Osteocyte (in vitro differentiated cells): ENCODE measurements at places on chromosomes 7 and 10.
A peak's percentile ranks its signal among the peaks of the same experiment; 100 is the strongest.

DNA sequence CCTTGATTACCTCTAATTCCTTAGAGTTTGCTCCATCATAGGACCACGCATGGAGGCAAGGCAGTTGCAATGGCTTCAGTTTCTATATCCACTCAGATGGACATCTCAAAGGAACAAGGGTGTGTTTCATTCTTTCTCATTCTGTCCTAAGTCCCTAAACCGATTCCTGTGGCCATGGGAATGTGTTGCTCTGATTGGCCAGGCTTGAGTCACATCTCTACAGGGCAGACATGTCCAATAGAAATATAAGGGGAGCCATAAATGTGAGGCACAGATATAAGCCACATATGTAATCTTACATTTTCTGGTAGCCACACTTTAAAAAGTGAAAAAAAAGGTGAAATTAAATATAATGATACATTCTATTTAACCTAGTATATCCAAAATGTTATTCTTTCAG, 16.9 kb upstream of the DLD start:
- no peak for DNase-seq

DNA sequence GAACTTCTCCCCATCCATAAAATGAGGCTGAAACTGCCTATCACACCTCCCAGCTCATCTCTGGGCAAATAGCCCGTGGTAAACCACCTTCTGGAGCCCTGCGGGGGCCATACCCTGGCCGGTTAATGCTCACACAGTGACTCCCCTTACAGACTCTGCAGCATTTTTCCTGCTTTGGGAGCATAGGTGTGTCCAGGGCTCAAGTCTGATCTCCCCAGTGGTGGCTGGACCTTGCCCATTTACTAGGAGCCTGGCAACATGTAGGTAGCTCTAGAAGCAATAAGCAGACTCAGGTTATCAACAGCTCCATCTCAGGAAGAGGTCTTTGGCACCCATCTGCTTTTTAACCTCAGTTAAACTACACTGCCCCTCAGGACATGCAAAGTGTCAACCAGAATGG, 5.5 kb upstream of the CDHR1 start:
- no peak for DNase-seq

DNA sequence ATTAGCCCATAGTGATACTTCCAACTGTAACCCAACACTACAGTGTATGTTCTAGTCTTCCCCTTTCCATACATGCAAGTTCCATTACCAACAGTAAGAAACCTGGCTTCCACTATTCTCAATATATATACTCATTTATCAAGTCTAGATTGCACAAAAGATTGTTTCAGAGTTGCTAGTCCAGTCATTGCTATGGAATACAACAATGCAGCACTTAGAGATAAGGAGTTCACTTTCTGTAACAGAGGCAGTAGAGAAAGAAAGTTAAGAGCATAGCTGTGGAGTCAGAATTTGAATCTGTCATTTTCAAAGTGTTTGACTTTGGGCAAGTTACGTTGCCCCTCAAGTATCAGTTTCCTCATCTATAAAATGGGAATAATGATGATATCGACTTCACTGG, 90.1 kb downstream of the RTKN2 start:
- DNase-seq, result no peak

- DNase-seq, result no peak
These were observed 24.6 kb downstream of the VSIR start for GRCh38 chr10:71748671-71749191.

DNA sequence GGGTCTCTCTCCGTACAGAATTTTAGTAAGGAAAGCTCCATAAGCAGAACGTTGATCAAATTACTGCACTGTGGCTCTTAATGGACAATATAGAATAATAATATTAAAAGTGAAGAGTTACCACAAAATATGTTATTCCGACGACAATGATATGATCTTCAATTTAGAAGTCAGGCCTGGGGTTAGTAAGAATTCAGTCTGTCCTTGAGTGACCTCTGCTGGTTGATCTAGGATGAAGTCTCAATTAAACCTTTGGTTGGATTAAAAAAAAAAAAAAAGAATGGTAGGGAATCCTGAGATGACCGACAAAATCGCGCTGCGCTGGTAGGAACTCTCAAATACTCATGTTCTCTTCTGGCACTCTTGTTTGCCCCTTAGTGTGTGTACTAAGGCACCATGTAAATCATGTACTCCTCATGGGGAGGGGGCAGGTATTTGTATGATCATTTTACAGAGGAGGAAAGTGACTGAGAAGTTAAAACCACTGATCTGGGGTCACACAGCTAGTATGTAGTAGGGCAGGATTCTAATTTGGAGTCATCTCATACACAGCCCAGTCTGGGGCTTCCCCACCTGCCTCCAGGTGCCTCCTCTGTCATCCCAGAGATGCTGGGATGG, 161.3 kb upstream of the NPVF start:
- DNase-seq, result no peak

GRCh38 chr7:54072710-54073109, 469.5 kb upstream of the VSTM2A start:
- DNase-seq, result no peak

- DNase-seq, result no peak
These were observed 192.9 kb downstream of the EVX1 start for GRCh38 chr7:27435461-27435860.

- no peak for DNase-seq
These were observed 26.2 kb downstream of the HIBADH start for GRCh38 chr7:27636326-27637006.

GRCh38 chr7:106824458-106824857, 40.6 kb upstream of the PIK3CG start:
- peak; percentile 8 for DNase-seq

DNA sequence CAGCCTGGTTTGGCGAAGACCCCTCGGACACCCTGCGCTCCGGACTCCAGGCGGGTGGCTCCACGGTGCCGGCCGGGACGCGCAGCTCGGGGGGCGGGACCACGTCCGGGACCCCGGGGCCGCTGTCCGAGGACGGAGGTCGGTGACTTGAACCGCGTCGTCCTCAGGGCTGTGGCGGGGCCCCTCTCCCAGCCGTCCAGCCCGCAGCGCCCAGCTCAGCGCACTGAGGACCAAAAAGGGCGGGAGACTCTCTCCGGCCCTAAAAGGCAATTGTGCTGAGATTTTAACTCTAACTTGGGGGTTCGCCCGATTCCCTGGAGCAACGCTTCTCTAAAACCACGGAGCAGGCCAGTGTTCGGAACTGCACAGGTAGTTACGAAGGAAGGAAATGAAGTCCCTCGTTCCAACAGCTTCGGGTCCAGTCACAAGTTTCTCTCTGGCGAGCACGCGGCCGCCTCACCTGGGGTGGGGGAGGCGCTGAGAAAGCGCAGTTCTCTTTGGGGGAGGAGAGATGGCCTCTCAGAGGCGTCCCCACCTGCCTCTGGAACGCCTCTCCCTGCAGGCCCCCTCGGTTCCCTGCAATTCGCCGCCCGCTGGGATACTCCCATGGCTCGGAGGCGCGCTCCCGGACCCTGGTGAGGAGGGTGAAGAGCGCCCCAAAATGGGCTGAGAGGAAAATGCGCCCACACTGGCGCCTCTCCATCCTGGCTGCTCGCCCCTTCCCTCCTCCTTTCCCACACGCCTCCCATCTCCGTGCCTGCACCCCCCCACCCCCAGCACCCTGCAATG, 352.7 kb downstream of the DNAJB6 start:
- peak; percentile 80 for DNase-seq

DNA sequence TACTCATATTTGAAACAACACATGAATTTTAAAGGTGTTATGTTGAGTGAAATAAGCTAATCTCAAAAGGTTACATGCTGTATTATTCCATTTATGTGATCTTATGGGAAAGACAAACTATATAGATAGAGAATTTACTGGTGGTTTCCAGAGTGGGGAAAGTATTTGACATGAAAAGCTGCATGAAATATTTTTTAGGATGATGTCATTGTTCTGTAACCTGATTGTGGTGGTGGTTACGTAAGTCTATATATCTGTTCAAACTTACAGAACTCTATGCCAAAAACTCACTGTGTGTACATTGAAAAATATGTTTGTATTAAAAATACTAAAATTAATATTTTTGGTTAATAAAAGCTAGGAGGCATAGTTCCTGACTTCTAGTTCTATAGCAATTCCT, 453.0 kb downstream of the SORCS3 start:
- no peak for DNase-seq

DNA sequence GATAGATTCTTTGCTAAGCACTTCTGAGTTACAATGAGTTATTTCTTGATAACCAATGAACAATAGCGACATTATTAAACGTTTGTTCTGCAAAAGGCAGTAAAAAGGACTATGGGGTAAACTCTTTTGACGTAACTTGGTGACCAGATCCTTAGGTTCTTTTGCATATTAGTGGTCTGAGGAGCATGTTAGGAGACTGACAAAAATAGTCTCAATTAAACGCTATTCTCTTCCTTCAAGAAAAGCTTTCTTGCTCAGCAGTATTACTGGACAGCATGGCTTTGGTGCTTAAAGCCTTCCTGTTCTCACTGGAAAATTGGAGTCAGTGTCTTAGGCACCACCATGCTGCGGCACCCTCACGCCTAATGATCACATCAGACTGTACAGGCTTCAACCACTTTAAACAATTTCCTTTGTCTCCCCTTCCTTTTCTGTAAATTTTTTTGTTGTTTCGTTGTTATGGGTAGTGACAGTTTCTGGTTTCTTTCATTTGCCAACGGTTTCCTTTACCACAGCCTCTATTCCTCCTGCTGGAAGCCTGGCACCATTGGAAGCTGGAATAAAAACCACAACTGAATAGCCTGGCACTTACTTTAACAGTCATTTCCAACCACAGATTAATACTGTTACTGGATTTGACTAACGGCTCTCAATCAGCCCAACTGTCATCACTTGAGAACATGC, 49.2 kb upstream of the FAM133B start:
- DNase-seq, result no peak

GRCh38 chr10:95363303-95363912, 72.6 kb upstream of the PDLIM1 start:
- no peak for DNase-seq

DNA sequence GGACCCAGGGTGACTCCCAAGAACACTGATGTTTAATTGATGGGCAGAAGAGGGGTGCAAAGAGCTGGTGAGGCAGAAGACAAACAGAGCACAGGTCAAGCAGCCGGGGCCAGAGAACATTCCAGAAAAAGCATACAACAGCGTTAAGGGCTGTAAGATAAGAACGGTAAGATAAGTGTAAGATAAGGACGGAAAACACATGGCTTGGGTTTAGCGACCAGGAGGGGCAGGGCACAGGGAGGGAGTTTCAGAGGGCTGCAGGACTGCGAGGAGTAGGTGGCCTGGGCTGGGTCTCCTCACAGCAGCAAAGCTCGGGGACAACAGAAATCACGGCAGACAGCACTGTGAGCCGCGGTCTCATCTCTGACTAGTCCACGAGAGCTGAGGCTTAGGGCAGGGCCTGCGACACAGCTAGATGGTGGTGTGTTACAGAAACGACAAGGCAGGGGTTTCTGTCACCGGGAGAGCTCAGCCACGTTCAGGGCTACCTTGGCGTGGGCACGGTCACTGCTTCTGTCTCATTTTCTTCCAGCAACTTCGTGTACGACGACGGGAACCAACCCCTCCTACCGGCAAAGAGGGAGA, 24.6 kb downstream of the BRI3 start:
- DNase-seq, result no peak

DNA sequence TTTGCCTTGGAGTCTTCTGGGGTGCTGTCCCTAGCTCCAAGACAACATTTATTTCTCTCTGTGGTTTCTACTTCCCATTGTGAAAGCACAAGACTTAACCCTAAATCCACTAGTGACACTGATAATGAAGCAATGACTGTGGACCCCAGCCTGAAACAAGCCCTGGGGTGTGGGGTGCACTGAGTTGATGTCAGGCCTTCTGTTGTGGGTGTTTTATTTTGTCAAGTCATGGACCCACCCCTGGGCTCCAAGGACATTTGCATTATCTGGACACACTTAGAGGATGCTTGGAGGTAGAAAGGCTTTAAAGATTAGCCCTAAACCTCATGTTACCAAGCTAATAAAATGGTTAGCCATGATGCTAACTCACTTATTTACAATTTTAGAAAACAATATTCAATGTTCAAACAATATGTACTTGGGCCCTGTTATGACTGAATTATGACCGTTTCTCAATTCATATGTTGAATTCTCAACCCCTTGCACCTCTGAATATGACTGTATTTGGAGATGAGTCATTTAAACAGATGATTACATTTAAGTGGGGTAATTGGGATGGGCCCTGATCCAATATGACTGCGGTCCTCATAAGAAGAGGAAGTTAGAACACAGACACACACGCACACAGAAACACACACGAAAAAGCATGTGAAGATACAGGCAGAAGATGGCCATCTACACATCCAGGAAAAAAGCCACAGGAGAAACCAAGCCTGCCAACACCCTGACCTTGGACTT, 137.2 kb upstream of the IGFBP3 start:
- no peak for DNase-seq

- no peak for DNase-seq
These were observed 50.7 kb downstream of the MDFIC start for GRCh38 chr7:114972567-114972966.

DNA sequence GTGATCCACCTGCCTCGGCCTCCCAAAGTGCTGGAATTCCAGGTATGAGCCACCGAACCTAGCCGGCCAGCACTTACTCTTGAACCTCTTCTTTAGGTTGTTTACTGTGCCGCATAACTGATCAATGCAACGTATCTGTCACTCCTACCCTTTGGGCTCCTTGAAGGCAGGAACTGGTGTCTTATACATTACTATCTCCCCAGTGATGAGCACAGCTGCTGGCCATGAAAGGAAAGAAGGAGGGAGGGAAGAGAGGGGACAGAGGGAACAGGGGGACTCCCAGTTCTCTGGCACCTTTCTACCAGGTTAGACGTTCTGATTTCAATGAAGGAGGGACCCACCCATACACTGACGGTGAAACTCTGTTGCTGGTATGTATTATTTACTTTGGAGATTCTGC, 111.8 kb upstream of the NANOS1 start:
- peak; percentile 51 for DNase-seq

DNA sequence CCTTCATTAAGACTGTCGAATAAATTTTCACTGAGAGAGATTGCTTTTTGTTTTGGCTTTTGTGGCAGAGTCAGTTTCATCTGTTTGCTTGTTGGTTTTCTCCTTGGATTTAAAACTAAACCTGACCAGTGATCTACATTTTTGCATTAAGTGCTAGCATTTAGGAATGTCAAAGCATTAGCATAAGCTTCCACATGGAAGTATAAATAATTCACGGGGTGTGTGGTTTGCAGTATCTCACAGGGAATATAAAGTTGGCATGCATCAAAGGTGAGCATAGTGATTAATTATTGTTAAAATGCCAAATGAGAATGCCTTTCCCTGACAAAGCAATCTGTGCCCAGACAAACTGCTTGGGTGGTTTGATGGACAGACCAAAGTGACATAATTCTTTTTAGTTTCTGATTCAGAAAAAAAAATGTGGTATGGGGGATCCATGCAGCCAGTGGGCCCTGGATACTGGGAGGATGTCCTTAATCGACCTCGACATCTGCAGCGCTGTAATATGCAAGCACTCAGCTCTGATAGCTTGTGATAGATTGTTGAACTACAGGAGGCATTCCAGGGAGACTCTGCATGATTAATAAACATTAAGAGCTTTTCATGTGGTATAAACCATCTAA, 339.3 kb upstream of the POM121L12 start:
- no peak for DNase-seq

- no peak for DNase-seq
These were observed 135.2 kb downstream of the GPR37 start for GRCh38 chr7:124630395-124630794.

GRCh38 chr10:32002531-32002930, 53.7 kb downstream of the KIF5B start:
- DNase-seq, result no peak
